ENCODE measurements at places on chromosomes 6 and 20.

DNA sequence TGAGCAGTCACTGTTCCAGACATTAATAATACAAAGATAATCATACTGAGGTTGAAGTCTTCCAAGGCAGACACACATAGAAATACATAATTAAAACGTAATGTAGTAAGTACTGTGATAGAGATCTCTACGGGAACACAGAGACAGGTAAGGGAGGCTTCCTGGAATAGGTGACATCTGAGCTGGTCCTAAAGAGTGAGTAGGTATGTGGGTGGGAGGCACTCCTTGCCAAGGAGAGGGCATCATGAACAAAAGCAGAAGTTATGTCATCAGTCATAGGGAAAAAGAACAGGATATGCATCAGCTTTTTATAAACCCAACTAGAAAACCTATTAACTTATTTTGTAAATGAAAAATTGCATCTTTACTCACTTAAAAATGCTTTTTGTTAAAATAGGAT, 110.0 kb downstream of the MAP7 start:
- DNase-seq = no peak

- no peak for DNase-seq
These were observed 5.6 kb downstream of the HLA-F start for GRCh38 chr6:29728875-29729270.

DNA sequence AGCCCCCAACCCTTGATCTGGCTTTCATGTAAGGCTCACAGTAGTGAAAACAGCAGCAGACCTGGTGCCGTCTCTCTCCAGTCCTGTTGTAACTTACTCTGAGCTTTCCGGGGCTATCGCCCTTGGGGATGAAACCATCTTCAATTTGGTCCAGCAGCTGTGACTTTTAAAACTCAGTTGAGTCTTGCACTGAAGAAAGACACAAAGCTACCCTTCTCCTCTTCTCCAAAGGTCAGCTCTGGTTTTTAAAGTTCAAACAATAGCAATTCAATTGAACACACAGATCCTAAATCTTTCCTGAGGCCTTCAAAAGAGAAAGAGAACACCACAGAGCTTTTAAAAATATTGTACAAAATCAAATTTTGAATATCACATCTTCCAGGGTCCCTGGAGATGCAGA, 83.5 kb downstream of the SNX5 start:
- DNase-seq = no peak

GRCh38 chr6:44742828-44743372, 355.4 kb downstream of the CDC5L start:
- DNase-seq = no peak

- DNase-seq = no peak
These were observed 1176.8 kb upstream of the ADGRB3 start for GRCh38 chr6:67458265-67458664.

Data from CD4-positive, alpha-beta T cell (primary cell).